Peyer's patch (tissue), 4 donors: ENCODE measurements at places on chromosomes 4 and X. TPM values are rescaled to one million over a fixed set of nuclear protein-coding genes. Genes with fewer than 3 reads are reported as not detected.

The DGAT2L6 gene
- not detected for total RNA-seq

- H3K36me3 ChIP-seq, result no peaks in the 10 kb centered on the region
- no peak overlapping the region for H3K27ac ChIP-seq
- H3K4me1 ChIP-seq, result no peaks in the 10 kb centered on the region
- no peaks in the 10 kb centered on the region for H3K27me3 ChIP-seq
These were observed 100.1 kb upstream of the SCML1 start for GRCh38 chrX:17637235-17637634.

- H3K27ac ChIP-seq, result no peak within 1 kb of the TSS
- no peak for DNase-seq
- H3K36me3 ChIP-seq, result no peaks in the 10 kb centered on the region
- no peak within 1 kb of the TSS for H3K4me3 ChIP-seq
- no peaks in the 10 kb centered on the region for H3K4me1 ChIP-seq
These were observed at the start of gene GPR119 for GRCh38 chrX:130385520-130385919. Gene GPR119, minus strand, starts transcription at chrX:130385674. Its CDS starts 227 bp downstream, at chrX:130385447.

DNA sequence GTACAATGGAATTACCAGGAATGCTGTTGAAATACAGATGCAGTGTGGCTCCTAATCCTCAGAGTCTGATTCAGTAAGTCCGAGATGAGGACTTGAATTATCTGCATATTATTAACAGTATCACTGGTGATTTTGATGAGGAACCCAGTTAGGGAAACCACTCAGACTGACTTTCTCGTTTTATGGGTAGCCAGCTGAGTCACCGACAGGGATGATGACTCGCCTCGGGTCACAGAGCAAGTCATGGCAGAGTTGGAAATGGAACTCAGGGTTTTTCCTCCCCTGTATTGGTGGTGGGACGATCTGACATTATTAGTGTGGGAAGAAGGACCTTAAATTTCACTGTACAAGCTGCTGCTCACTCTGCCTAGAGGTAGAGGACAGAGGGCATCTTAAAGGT is 51.3 kb downstream of the RTL9 start:
- no peak overlapping the region for H3K27ac ChIP-seq
- H3K27me3 ChIP-seq, result no peaks in the 10 kb centered on the region
- H3K4me1 ChIP-seq, result no peaks in the 10 kb centered on the region
- DNase-seq, result no peak

DNA sequence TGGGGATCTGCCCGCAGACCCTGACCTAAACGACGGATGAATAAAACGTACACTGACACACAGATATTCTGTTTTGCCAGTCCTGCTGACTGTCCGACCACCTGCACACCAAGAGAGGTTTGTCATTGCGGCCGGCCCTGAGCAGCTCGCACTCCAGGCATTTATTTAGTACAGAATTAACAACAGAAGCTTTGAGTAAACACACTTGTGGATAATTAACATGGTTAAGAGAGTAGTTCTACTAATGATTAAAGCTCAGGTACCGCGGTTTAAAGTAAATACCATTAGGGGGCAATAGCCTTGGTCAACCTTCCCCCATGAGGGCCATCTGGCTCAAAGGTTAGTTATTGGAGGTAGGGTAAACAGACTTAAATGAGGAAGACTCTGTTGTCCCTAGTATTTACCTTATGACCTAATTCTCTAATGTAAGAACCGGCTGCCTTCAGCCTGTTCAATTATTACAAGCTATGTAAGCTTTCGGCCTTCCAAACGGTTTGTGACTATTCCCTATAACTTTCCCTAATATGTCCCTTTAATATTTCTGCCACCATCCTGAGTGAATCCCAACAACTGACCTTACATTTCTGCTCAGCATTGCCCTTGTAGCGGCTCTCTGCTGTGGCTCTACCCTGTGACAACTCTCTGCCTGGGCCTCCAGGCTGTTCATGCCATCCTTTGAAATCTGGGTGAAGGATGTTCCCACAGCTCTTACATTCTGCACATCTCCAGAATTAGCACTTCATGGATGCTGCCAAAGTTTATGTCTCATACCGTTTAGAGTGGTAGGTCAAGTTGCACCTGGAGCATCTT is 46.9 kb upstream of the SYTL5 start:
- no peak overlapping the region for H3K4me3 ChIP-seq
- no peak for DNase-seq
- no peaks in the 10 kb centered on the region for H3K36me3 ChIP-seq
- H3K27me3 ChIP-seq, result no peaks in the 10 kb centered on the region
- no peaks in the 10 kb centered on the region for H3K4me1 ChIP-seq

GRCh38 chrX:76148753-76149152 is 24.1 kb upstream of the PBDC1 start:
- H3K4me1 ChIP-seq, result peaks cover 7% of the 10 kb centered on the region
- no peak overlapping the region for H3K4me3 ChIP-seq
- H3K36me3 ChIP-seq, result no peaks in the 10 kb centered on the region
- peak; percentile 63 for DNase-seq
- no peaks in the 10 kb centered on the region for H3K27me3 ChIP-seq

GRCh38 chr4:75948822-75949444 is 8.1 kb upstream of the NAAA start:
- no peak for DNase-seq
- H3K27ac ChIP-seq, result no peak overlapping the region
- no peaks in the 10 kb centered on the region for H3K27me3 ChIP-seq
- H3K36me3 ChIP-seq, result peaks cover 44% of the 10 kb centered on the region

The ATRX gene
- total RNA-seq, result 86.1 TPM
